Motor neuron (in vitro differentiated cells): ENCODE measurements at places on chromosomes 3 and 15. TPM values are rescaled to one million over a fixed set of nuclear protein-coding genes. Genes with fewer than 3 reads are reported as not detected.

DNA sequence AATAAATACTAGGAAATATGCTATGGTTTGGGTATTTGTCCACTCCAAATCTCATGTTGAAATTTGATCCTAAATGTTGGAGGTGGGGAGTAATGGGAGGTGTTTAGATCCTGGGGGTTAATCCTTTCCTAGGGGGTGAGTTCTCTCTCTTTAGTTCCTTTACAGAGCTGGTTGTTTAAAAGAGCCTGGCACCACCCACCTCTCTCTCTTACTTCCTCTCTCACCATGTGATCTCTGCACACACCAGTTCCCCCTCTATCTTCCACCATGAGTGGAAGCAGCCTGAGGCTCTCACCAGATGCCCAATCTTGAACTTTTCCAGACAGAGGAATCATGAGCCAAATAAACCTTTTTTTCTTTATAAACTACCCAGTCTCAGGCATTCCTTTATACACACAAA lies 10.5 kb downstream of the SLC24A5 start:
- no peak for ATAC-seq

DNA sequence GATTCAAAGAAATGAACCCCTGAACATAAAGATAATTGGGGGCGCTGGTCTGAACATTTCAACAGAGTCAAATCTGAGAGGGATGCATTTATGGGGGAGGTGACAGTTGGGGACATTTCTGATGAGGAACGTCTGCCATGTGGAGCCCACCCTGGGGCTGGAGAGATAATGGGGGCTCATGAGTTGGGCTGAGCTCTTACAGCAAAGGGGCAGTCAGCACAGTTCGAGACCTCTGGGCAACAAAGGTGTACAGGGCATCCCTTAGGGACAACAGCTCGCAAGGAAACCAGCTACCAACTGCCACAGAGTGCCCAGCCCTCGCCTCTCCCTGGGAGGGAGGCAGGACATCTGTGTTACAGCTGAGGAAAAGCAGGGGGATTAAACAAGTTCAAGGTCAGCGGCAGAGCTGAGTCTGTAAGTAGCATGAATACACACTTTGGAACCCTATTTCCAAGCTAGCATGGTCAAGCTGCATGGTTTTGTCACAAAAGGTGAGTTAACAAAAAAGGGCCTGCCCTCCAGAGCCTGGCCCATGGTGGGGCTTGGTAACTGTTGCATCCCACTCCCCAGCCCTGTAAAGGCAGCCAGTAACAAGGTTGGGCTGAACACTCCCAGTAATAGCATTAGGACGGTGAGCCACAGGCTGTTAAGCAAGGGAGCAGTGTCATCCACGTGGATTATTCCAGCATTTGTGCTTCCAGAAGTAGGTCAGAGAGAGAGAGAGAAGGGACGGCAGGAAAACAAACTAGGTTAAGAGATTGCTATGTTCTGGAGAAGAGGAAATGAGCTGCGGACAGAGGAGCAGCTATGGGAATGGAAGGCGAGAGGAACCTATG lies 4.3 kb downstream of the GNB5 start:
- ATAC-seq: no peak

GRCh38 chr15:89406940-89407607 lies 72.5 kb upstream of the POLG start:
- peak; percentile 13 for ATAC-seq

DNA sequence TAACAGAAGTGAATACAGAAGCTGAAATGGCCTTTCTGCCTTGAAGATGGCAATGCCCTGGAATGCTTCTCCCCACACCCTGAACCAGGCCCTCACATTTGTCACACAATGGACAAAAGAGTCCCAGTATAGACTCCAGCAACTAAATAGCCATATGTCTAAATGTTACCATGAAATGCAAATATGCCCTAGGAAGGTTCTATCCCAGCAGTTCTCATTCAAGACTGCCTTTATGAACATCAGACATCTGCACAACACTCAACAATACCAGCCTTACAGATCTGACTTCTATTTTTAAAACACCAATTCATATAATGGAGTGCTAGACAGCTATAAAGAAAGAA lies 7.9 kb downstream of the ITGB5 start:
- ATAC-seq: peak; percentile 56

DNA sequence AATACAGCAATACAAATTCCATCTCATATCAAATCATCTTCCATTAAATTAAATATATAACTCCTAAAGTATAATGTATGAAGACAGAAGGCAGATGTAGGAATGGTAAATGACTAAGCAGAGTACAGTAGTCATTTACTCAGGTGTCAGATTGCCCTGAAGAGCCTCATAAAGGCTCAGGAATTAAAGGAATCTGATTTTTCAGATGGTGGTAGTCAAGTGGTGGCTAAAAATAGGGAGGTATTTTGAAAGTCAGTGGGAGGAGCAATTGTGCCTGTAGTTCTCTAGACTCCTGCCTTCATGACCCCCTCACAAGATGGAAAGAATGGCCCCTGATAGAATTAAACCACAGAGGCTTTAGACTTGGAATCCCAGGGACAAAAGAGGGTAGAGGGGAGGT lies 142.7 kb upstream of the SYNPR start:
- ATAC-seq: no peak

GRCh38 chr3:60657972-60658371 lies 593.3 kb downstream of the FHIT start:
- ATAC-seq: no peak

DNA sequence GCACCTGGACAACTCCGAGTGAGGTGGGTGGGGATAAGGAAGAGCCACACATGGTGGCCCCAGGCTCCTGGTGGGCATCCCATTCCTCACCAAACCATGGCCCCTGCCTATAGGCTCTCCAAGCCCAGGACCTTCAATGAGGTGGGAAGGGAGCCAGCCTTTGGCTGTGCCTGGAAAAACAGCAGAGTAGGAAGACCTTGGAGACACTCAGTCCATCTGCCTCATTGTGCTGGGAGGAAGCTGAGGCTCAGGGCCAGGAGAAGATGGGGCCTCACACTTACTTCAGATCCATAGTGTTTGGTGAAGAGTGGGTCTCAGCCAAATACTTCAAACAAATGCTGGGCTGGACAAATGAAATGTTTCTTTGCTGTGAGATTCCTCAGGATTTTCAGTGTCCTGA lies 47.4 kb upstream of the APEH start:
- ATAC-seq: no peak

- ATAC-seq: no peak
Observed at GRCh38 chr3:124784686-124785382, 54.6 kb downstream of the UMPS start.

DNA sequence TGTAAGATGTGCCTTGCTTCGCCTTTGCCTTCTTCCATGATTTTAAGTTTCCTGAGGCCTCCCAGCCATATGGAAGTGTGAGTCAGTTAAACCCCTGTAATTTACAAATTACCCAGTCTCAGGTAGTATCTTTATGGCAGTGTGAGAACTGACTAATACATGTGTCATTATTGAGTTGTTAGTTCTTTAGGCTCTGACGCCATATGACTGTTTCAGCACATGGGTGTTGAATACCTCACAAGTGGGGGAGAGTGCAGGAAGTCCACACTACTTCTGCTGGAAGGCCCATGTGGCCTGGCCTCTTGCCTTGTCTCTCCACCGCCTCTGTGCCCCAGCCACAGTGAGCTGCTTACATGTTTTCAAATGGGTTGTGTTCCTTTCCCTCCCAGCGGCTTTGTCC lies 28.5 kb downstream of the MFSD1 start:
- no peak for ATAC-seq

DNA sequence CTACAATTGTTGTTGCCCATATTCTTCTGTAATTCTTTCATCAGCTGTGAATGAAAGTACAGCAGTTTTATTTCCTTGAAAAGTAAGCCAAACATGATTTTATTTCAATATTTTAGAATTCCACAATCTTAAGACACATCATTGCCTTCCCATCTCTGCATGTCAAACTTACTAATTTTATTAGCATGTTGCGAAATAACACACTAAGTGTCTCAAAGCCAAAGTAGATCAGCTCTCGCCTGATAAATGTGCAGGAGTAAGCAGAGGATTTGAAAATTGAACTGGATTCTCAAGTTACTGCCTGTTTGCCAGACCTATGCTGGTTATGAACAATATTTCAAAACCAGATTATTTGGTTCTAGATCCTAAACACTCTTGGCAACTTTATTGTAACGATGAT lies 25.7 kb downstream of the TGFBR2 start:
- ATAC-seq: no peak

- no peak for ATAC-seq
Observed at GRCh38 chr3:72657666-72658065, 190.6 kb downstream of the SHQ1 start.

GRCh38 chr3:43239755-43240154 lies 46.6 kb upstream of the SNRK start:
- no peak for ATAC-seq

GRCh38 chr3:130414457-130414856 lies 69.0 kb downstream of the COL6A5 start:
- no peak for ATAC-seq

DNA sequence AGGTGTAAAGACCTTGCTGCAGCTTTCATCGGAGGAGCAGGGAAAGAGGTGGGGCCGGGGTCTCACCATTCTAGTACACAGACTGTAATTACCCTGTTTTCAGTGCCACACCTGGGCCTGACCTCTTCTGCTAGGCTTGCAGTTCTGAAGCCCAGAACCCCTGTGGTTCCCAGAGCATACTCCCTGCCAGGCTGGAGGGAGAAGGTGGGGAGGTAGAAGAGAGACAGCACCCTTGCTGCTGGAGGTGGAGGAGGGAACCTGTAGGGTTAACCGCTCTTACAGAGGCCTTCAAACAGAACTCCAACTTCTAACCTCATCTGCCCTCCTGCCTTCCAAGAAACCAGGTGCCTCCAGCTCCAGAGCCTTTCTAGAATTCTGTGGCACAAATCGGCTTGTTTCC lies 27.0 kb downstream of the PCOLCE2 start:
- no peak for ATAC-seq

- ATAC-seq: no peak
Observed at GRCh38 chr15:77748078-77749064, 115.7 kb upstream of the LINGO1 start.

The APOD gene
- 0.38 TPM in 1 of 2 replicates, not detected in the other for total RNA-seq

The CFAP100 gene
- 0.42 and 1.1 TPM in 2 replicates for total RNA-seq

The CCR9 gene
- total RNA-seq: 0.14 and 0.17 TPM in 2 replicates

The ISLR2 gene
- 0.75 and 1.1 TPM in 2 replicates for total RNA-seq

The RHOV gene
- 0.58 and 0.77 TPM in 2 replicates for total RNA-seq

The MEX3B gene
- total RNA-seq: 18.4 and 21.1 TPM in 2 replicates

The OR5K2 gene
- total RNA-seq: not detected in 2 replicates
